ENCODE measurements at places on chromosomes 6 and 20.

DNA sequence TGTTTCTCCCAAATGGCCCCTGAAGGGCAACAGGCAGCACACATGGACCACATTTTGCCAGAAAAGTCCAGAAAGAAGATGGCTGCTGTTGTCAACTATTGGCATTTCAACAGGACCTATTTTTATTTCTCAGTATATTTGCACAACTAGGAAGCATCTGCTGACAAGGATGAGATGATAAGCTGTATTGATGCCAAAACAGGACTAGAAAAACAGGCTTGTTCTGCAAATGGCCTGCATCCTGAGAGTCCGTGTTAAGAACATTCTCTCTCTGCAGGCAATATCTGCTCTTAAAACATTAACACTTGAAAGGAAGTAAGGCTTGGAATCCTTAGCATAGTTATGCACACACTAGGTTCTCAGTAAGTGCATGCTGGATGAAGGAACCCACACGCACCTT lies 283.7 kb downstream of the ESR1 start:
- no peak for DNase-seq

DNA sequence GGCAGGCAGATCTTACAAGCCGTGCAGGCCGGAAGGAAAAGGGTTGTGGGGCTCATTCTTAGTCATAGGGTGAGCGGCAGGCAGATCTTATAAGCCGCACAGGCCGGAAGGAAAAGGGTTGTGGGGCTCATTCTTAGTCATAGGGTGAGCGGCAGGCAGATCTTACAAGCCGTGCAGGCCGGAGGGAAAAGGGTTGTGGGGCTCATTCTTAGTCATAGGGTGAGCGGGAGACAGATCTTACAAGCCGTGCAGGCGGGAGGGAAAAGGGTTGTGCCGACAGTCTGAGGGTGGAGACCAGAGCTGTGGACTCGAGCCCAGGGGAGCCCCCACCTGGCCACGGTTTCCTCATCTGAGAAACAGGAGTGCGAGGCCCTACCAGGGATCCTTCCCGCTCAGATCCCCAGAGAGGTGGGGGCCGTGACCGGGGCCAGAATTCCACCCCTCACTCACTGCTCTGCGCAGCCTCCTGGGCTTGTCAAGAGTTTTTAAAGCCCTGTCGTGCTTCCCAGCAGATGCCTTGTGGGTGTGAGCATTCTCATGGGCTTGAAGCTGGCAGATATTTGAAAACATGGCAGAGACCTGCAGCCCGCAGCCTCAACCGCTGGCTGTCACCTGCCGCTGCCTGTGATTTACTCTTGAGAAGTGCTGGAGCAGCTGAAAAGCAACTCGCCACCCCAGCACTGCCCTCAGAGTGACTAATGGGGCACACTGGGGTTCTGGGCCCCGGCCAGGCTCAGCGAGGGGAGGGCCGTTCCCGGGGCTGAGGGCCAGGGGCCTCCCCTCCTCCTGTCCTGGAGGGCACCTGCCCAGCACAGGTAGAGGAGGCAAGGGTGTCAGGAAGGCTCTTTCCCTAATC lies 31.9 kb downstream of the NTSR1 start:
- DNase-seq: peak; percentile 58

DNA sequence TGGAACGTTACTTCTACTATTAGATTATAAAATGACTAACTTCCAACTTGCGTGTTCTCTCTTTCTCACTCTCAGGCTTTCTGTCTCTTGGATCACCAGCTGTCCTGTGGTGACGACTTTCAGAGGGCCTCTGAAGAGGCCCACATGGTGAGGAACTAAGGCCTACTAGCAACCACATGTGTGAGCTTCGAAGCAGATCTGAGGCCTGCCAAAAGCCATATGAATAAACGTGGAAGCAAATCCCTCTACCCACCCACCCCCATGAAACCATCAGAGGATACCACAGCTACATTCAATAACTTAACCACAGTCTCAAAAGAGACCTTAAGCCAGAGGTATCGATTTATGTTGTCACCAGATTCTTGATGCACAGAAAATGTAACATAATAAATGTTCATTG lies 13.5 kb upstream of the BMP5 start:
- DNase-seq: no peak

DNA sequence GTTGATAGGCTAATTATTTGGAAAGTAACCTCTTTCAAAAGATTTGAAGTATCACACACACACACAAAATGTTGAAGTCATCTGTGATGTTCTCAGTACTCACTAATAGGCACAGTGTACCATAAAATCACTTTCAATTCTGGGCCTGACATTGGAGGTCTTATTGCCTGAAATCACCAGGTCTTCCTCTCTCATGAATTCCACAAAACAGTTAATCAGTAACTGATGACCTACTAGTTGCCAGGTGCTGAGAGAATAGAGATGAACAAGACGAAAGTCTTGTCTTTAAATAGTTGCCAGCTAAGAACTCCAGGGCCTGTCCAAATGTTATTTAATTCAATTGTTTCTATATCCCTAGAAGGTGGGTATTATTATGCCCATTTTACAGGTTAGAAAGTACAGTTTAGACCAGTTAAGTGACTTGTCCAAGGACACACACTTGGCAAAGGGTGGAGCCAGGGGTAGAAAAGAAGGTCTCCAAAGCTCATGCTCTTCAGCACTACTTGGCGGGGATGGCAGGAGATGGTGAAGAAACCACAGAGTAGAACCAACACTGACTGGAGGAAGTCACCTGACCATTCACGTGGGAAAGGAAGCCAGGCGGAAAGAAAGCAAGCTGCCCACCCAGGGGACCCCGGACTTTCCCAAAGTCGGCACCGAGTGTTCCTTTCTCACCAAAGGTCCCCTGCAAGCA lies 116.4 kb downstream of the KIF6 start:
- DNase-seq: no peak

GRCh38 chr20:32007787-32008616 lies 2.2 kb upstream of the CCM2L start:
- DNase-seq: no peak

DNA sequence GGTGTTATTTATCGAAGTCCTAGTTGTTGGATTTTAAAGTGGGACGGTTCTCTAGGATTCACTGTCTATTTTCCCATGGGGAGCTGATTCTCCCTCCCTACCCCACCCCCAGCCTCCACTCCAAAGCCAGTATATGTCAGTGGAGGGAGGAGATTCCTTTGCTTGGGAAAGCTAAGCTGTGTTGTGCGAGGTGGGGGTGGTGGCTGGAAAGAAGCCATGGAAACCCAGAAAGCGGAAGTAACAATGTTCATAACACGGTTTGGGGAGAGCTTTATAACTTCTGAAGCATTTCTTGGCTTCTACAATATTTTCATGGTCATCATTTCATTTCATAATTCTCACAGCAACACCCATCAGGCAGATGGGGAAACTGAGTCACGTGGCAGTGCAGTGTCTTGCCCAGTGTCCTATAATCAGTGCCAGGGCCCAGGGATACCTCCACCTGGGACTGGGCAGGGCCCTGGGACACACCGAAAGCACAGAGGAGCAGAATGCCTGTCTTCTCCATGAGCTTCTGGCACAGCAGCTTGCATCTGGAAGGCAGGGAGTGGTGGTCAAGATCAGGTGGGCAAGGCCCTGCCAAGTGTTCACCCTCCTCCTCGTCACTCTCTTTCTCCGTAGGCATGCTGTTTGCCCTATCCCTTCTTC lies 4.5 kb downstream of the SUN5 start:
- DNase-seq: peak; percentile 34

- no peak for DNase-seq
Measured at GRCh38 chr6:89154131-89154530, 8.3 kb downstream of the PM20D2 start.

GRCh38 chr6:112207131-112207530 lies 47.2 kb downstream of the LAMA4 start:
- DNase-seq: no peak

DNA sequence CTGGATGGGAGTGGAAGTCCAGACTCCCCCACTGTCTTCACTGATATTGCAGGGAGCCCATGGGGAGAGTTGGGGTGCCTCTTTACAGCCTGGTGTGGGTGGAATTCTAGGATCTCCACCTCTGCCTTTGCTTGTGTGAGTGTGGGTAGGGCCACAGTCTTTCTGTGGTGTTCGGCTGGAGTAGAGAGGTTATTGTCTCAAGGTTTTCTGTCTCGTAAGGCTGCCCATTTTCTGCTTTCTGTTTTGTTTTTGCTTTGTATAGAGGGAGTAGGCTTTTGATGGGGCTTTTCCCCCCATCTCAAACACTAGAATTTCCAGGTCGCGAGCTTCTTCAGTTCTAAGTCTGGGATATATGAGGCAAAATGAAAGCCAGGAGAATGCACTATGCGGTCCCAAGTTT lies 40.4 kb upstream of the ELMO2 start:
- DNase-seq: no peak

DNA sequence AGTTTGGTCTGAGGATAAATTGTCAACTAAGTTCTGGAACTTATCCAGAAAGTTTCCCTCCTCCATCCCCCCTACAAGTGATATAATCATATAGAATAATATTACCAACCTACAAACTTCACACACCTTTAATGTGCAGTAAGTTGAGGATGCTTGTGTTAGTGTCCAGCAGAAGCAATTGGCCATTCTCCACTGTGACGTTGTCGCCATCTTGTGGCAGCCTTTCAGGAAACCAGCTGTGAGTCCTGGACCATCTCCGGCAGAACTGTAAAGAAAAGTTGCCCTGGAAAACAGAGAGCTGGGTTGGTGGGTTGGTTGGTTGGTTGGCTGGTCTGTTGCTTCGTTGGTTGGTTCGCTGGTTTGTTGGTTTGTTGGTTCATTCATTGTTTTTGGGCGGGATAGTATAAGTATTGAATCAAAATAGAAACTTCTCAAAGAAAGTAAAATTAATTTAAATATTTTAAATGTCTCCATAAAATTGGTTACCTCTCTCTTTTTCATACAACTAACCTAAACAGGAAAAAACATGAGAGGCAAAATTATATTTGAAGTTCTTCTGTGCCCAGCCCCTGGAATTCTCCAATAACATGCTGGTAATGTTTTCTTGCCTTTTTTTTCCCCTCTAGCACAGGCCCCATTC lies 127.5 kb downstream of the PKHD1 start:
- DNase-seq: peak; percentile 1

DNA sequence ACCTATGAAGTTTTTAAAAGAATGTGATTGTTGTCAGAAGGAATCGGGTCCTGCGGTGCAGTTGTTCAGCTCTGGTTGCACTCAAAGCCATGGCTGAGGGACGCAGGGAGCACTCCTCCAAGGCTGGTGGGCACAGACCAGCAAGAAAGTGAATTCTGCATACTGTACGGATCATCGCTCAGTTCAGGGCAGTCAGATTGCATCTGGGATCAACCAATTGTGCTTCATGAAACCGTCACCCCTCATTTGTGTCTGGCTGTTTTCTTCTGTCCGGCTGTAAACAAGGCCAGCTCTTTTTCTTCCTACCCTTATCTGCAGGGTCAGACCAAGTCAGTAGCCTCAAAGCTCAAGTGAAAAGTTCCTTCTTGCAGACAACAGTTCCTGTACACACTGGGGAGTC lies 478.3 kb downstream of the TFAP2A start:
- no peak for DNase-seq

GRCh38 chr20:31605031-31605901 lies at the start of gene ID1:
TSS of gene ID1 (plus strand) at chr20:31605289. CDS start at chr20:31605388, 99 bp downstream.
- peak; percentile 82 for DNase-seq

DNA sequence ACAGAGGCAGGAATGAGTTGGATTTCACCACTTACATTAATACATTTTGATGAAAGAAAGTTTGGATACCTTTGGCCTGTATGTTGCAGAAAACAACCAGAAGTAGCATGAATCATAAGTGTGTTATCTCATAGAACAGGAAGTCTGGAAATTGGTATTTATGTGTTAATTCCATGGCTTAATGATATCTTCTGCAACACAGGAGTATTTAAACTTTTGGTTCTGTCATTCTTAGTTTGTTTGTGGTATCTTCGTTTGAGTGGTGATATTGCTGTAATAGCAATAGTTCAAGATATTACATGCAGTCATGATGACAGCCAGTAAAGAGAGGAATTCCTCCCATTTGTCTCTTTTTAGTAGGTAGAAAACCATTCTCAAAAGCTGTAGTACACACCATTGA lies 177.3 kb downstream of the CDKAL1 start:
- DNase-seq: no peak

DNA sequence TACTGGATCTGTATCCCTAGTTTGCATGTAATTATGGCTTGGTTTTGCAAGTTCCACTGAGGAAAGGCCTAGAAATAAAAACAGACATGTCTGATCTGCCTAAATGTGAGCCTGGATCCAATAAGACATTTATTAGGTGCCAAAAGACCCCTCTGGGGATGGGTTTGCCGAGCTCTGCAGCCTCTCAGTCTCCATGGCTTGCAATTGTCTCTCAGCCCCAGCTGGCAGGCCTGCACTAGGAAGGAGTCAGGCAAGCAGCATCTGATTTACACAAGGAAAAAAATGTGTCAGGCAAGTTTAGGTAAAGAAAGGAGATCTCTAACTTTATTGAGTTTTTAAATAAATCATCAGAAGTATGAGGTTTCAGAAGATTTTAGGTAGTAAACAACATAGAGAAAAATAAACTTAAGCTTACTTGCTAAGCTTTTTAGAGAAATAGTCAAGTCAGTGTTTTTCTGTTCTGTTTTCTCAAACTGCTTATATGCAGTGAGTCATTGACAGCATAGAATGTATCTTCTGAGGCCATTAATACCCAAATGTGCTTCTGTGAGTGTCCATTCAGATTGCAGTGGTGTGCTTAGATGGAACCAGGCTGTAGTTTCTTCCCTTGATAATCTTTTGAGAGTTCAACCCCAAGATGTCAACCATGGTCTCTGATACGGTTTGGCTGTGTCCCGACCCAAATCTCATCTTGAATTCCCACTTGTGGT lies 121.0 kb downstream of the FHL5 start:
- DNase-seq: no peak

DNA sequence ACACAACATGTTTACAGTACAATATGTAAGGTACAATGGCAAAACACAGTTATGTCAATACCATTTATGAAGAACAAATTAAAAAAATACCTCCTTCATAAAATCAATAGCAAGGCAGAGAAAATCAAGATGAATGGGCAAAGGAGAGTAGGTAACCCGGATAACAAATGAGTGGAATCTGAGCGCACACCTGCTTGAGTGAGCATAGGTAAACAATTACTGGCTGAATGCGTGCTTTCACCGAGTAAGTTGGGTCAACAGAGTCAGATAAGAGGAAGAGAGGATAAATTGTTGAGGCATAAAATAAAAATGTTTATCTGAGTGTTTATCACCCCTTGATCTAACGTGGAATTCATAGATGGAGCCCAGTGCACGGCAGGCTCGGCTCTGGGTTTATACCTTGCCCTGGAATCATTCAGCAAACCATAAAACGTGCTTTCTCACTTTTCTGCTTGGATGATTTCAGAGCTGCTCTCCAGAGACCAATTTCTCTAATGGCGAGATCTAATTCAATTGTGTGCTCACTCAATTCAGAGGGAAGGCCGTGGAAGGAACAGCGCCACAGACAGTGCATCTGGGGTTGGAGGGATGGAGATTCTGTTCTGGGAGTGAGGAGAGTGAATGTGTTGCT lies 224.8 kb upstream of the MAP3K7 start:
- no peak for DNase-seq

GRCh38 chr20:21682521-21682954 lies 22.9 kb upstream of the PAX1 start:
- DNase-seq: no peak

All from bone marrow (tissue), 2 donors.